ENCODE measurements at places on chromosomes 6 and 20. TPM values are rescaled to one million over a fixed set of nuclear protein-coding genes. Genes with fewer than 3 reads are reported as not detected.

DNA sequence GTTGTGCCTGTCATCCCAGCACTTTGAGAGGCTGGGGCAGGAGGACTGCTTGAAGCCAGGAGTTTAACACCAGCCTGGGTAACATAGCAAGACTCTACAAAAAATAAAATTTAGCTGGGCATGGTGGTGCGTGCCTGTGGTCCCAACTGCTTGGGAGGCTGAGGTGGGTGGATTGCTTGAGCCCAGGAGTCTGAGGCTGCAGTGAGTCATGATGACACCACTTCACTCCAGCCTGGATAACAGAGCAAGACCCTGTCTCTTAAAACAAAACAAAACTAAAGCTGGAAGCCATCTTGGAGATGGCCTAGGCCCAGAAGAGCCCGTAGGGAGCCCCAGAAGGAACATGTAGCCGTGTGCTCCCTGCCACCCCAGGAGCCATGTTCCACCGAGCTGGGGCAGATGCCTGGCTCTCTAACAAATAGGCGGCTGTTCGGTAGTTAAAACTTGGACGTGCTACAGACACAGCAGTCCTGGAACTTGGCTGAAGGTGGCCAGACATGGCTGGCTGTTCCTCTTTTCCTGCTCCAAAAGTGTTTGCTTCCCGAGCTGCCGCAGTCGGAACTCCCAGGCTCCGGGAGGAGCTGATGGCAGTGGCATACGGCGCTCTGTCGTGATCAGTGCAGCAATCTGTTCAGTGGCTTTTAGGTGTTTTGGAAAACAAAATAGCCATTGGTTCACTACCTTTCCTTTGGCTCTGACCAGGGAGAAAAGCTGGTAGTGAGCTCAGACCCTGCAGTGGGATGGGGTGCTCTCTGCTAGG, 37.0 kb downstream of the DYNLT1 start:
- DNase-seq = no peak
- H3K27ac ChIP-seq = no peak overlapping the region
- no peaks in the 10 kb centered on the region for H3K4me1 ChIP-seq
- H3K36me3 ChIP-seq = peaks cover 4% of the 10 kb centered on the region

OXT gene
- not detected for total RNA-seq

DNA sequence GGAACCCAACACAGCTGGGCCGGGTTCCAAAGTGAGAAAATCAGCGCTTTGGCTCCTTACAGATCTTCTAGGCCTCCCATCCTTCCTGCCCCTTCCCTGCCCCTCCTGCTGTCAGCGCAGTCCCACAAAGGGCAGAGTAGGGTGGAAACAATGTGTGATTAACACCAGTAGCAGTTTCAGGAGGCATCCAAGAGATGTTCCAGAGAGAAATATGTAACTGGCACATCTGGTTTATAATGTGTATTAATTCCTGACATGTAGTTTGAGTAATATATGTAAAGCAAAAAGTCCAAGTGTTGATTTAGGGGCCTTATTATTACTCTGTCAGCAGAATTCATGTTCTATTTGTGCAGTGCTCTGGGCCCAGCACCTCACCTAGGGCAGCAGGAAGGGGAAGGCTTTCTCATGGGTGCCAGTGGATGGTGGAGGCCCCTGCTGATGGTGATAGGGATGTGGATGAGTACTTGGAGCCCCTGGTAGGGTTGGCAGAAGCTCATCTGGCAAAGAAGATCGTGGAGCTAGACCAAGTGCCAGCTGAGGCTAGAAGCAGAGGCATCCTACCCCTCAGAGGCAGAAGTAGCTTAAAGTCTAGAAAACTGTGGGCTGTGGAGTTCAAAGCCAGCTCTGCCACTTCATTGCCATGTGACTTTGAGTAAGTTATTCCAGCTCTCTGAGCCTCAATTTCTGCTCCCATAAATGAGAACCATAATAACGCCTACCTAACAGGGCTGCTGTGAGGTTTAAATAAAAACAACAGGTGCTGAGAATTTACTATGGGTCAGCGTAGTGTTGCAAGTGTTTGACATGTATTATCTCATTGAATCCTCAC, 22.4 kb upstream of the RALY start:
- H3K27ac ChIP-seq = peak overlapping the region; percentile 61
- peak; percentile 91 for DNase-seq
- no peaks in the 10 kb centered on the region for H3K27me3 ChIP-seq
- H3K4me3 ChIP-seq = no peak overlapping the region
- H3K4me1 ChIP-seq = peaks cover 16% of the 10 kb centered on the region
- no peaks in the 10 kb centered on the region for H3K36me3 ChIP-seq

- no peaks in the 10 kb centered on the region for H3K4me1 ChIP-seq
- H3K4me3 ChIP-seq = no peak overlapping the region
- no peak for DNase-seq
- no peak overlapping the region for H3K27ac ChIP-seq
Measured at GRCh38 chr20:33124994-33125393, 43.0 kb upstream of the BPIFA2 start.

DNA sequence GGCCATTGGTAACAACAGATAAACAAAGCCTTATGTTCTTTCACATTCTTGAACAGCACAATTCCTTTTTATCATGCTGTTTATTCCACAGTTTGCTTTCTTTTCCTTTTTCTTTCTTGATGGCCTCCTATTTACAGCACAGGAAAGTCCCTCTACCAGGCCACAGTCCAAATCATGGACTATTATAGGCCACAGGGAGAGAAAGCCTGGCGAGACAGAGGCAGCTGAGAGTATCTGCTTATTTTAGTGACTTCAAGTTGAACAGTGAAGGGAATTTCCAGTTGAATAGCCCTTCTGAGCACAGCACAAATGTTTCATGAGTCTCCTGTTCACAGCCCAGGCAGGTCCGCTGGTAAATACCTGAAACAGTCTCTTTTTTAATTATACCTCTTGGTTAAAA, 263.7 kb upstream of the ARID1B start:
- H3K36me3 ChIP-seq = no peaks in the 10 kb centered on the region
- no peak for DNase-seq
- no peaks in the 10 kb centered on the region for H3K27me3 ChIP-seq
- no peaks in the 10 kb centered on the region for H3K4me1 ChIP-seq
- H3K27ac ChIP-seq = no peak overlapping the region
- H3K4me3 ChIP-seq = no peak overlapping the region

GRCh38 chr6:97668716-97669115, 385.7 kb upstream of the MMS22L start:
- H3K4me3 ChIP-seq = no peak overlapping the region
- no peaks in the 10 kb centered on the region for H3K36me3 ChIP-seq
- H3K4me1 ChIP-seq = peaks cover 8% of the 10 kb centered on the region
- DNase-seq = no peak
- H3K27ac ChIP-seq = no peak overlapping the region
- no peaks in the 10 kb centered on the region for H3K27me3 ChIP-seq

- H3K36me3 ChIP-seq = no peaks in the 10 kb centered on the region
- no peak overlapping the region for H3K4me3 ChIP-seq
- no peak overlapping the region for H3K27ac ChIP-seq
- no peaks in the 10 kb centered on the region for H3K27me3 ChIP-seq
- no peak for DNase-seq
- H3K4me1 ChIP-seq = peaks cover 5% of the 10 kb centered on the region
Measured at GRCh38 chr6:80541181-80541580, 434.7 kb downstream of the BCKDHB start.

GRCh38 chr6:143271024-143271423, 179.5 kb downstream of the ADAT2 start:
- no peaks in the 10 kb centered on the region for H3K36me3 ChIP-seq
- no peak overlapping the region for H3K27ac ChIP-seq
- no peak overlapping the region for H3K4me3 ChIP-seq
- no peaks in the 10 kb centered on the region for H3K27me3 ChIP-seq
